ENCODE measurements at places on chromosomes 5 and 9. TPM values are rescaled to one million over a fixed set of nuclear protein-coding genes. Genes with fewer than 3 reads are reported as not detected.
A peak's percentile ranks its signal among the peaks of the same experiment; 100 is the strongest.

SPINK6 gene
- not detected for total RNA-seq

LHX3 gene
- total RNA-seq, result not detected

IFNK gene
- not detected for total RNA-seq

GOLPH3 gene
- total RNA-seq, result 79.6 TPM

TMEM252 gene
- total RNA-seq, result not detected

CARD19 gene
- 47.3 TPM for total RNA-seq

GRCh38 chr9:103985077-103985476, 109.0 kb upstream of the SMC2 start:
- no peak for DNase-seq

DNA sequence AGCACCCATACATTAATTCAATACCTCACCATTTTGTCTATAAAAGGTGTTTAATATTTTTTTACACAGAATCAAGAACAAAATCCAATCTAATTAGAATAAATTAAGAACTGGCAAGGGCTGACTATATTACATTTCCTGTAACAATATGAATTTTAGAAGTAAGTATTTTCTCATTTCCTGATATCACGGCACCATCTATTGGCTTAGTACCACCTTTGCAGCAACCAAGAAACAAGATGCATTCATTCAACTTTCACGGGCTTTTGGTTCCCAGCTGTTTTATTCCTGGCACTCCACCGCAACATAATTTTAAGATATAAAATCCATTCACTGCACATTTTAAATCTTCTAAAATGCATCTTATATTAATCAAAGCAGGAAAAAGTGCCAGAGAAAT, 20.6 kb downstream of the PSMB7 start:
- no peak for DNase-seq

DNA sequence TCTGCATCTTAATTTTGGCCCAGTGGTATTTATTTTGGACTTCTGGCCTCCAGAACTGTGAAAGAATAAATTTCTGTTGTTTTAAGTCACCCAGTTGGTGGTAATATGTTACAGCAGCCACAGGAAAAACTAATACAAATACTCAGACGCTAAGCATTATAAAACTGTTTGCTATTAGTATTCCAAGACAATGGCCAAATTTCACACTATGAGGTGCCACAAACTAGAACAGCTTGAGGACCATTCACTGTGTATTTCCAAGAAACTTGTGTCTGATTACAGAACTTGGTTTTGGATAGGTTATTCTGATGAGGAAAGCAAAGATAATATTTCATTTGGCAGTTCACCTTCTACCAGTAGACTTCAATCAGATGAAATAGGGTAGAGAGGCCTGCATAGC, 16.3 kb upstream of the ISOC1 start:
- DNase-seq, result no peak

- DNase-seq, result no peak
Measured at GRCh38 chr5:140296289-140296688, 6.6 kb downstream of the PFDN1 start.

DNA sequence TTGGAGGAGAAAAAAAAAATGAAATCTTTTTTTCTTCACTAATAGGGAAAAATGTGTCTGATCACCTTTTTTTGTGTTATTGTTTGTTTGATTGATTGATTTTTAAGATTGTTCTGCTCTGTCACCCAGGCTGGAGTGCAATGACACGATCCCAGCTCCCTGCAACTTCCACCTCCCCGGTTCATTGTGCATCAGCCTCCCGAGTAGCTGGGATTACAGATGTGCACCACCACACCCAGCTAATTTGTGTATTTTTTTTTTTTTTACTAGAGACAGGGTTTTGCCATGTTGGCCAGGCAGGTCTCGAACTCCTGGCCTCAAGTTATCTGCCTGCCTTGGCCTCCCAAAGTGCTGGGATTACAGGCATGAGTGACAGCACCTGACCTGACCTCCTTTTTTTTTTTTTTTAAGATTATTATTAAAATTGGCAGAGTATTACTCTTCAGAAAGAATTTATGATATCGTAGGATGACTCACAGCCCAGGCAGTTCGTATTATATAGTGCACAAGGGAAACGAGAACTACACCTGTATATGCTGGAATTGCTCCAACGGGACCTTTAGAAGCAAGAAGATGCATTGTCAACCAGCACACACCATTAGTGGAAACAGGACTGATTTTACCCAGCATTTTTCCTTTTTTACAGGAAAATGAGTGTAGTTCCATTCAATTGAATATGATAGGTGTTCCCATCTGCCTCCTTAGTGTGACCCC, 27.7 kb downstream of the FUBP3 start:
- DNase-seq, result no peak

DNA sequence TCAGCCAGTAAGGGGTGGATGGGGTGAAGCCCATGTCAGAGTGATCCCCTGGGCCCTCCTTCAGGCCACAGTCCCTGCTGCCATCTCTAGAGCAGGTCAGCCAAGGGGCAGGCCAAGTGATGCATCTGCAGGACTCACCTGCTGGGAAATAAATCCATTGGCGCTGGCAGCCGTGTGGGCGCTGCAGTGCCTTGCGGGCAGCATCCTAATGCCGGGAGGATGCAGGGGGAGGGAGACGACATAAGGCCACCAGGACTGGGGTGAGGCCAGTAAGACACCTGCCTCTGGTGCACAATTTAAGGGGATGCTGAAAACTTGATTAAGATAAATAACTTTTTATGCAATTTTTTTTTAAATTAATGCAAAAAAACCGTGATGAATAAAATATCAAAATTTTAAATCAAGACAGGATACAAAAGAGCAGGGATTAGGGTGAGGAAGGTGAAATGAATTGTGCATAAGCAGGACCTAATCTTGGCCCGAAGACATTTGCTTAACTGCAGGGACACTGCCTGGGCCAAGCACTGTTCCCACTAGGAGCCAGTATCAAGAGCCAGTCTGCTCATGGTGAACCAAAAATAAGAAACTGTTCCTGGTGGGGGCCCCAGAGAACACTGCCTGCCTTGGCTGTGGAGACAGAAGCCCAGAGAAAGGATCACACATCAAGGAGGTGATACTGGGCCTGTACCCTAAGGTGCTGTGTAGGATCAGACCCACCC, 67.5 kb upstream of the CPLX2 start:
- DNase-seq, result no peak

- peak; percentile 78 for DNase-seq
Measured at GRCh38 chr9:124045076-124045829, 33.7 kb downstream of the LHX2 start.

- DNase-seq, result peak; percentile 76
Measured at GRCh38 chr9:124551472-124552272, 44.5 kb upstream of the NR5A1 start.

GRCh38 chr5:116876240-116876840, 301.7 kb upstream of the SEMA6A start:
- DNase-seq, result no peak

GRCh38 chr9:88775037-88775471, 216.2 kb upstream of the S1PR3 start:
- peak; percentile 97 for DNase-seq
